ENCODE measurements at places on chromosomes 1 and 21. TPM values are rescaled to one million over a fixed set of nuclear protein-coding genes. Genes with fewer than 3 reads are reported as not detected.

- DNase-seq, result no peak
These were observed 7.7 kb downstream of the CNIH3 start for GRCh38 chr1:224623743-224624333.

DNA sequence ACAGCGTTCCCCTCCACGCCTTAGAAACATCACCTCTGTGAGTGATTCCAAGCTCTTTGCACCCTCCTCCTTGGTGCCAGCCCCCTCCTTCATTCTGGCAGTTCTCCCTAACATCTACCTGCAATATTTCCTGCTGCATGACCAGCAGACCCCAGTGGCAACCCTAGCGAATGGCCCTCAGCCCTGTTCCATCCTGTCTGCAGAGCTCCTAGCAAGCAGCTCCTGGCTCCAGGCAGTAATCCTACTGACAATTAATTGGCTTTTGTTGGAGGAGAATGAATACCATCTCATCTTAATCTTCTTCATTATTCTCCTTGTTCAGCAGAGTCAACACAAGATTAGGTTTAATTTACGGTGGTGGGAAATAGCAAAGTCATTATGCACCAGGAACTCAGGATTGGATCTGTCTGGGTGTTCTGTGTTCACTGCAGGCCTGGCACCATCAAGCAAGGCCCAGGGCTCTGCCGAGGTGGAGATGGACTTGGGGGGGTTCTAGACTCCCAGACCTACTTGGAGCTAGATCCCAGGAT, 12.4 kb downstream of the FBXO2 start:
- DNase-seq, result no peak

GRCh38 chr1:19392221-19392620, 80.1 kb downstream of the SLC66A1 start:
- no peak for DNase-seq

DNA sequence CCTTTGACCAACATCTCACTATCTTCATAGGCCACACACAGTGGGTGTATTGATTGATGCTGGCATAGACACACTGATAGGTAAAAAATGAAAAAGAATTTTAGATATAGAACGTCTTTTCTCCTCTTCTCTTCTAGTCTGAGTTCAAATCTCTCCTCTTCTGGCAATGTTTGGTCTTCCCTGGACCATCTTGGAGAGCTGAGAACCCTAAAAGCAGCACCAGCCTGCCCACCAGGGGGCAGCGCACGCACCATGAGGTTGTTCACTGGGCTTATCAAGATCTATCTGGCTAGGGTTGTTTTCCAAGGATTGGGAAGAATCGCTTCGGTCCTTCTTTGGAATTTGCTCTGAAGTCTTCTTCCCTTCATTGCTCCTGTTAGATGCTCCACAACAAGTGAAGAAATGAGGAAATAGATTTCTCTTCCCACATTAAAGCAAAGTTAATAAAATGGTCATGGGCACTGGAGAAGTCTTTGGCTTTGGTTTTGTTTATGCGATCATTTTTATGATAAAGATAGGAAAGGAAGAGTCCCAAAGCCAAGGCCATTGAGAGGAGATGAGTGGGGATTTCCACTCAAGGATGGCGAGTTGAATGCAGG, 104.0 kb upstream of the OLIG2 start:
- no peak for DNase-seq

DNA sequence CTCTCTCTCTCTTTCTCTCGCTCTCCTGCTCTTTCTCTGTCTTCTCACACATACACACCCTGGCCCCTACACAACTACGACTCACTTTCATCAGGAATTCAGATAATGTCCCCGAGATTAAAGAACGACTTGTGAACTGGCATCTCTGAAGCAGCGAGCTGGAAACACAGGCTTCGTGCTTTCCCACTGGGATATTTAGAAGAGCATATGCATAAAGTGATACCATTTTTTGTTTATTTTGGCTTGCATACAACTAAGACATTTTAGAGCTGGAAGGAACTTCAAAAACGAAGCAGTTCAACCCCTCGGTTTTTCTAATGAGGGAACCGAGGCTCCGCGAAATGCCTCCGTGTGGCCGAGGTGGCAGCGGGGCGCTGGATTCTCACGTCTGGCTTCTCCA, 88.6 kb downstream of the ZBTB18 start:
- no peak for DNase-seq

DNA sequence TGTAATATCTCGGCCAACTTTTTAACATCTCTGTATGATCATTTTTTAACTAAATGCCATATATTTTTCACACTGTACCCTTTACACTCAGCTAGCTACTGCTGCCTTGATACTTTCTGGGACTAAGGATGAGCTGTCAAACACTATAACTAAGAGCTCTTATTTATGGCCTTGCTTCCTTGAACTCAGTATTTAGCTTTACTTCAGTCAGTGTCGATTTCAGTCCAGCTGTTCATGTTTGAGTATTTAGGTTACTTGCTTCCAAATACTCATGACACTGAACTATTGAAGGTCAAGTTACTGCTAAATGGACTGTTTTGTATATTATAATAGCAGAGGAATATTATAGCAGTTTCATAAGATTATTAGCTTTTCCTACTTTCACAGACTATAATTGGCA, 25.9 kb upstream of the USP25 start:
- DNase-seq, result no peak

DNA sequence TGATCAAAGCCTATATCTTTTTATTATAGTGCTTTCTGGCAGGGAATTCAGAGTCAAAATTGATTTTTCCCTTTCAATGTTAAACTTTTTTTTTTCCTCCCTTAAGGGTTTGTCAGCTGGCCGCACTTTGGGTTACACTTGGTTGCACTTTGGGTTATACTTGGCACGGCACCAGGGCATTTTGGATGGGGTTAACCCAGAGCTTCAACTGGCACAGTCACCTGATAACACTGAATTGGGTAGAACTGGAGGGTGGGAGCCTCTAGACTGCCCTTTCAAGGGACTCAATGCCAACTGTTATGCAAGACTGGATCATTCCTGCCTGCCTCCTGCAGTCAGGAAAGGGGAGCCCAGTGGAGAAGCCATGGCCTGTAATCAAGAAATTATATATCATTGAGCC, 211.5 kb downstream of the KCNJ6 start:
- no peak for DNase-seq

GRCh38 chr21:32351428-32351827, 41.4 kb downstream of the URB1 start:
- DNase-seq, result no peak

- DNase-seq, result no peak
These were observed 644 bp upstream of the MRPL24 start for GRCh38 chr1:156741481-156741983.

DNA sequence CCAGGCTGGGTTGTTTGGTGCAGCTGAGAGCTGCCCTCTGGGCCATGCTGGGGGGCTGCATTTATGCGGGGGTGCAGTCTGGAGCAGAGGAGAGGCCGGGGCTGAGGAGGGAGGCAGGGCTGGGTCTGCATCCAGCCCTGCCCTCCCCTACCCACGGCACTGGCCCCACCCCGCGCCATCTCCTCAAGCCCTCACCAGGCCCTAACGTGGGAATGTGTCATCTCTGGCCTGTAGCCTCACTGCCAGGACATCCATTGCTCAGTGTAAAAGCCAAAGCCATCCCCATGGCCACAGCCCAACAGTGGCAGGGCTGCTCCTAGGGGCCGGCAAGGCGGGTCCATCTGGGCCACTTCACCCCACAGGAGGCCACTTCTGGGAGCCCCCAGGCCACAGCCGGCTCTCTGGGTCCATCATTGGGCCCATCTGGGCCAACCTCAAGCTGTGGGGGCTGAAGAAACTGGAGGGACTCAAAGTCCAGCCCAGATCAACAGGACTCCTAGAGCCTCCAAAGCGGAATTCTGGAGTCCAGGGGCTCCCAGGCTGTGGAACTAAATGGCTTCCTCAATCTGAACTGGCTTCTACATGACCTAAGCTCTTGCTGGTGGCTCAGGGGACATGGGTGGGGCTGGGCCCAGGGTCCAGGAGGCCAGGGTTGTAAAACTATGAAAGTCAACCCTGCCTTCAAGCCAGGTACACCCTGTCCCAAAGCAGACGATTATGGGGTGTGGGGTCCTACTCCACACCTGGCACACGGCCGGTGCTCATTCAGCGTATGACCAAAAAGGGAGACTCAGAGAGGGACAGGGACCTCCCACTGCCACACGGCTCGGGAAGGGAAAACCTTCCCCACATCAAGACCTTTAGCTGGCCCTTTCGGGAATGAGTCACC, 32.6 kb downstream of the RUNX3 start:
- DNase-seq, result no peak

GRCh38 chr21:45957981-45958600, 23.5 kb upstream of the COL6A1 start:
- DNase-seq, result no peak

- DNase-seq, result no peak
These were observed 178.5 kb upstream of the LYPLAL1 start for GRCh38 chr1:218995091-218995665.

DNA sequence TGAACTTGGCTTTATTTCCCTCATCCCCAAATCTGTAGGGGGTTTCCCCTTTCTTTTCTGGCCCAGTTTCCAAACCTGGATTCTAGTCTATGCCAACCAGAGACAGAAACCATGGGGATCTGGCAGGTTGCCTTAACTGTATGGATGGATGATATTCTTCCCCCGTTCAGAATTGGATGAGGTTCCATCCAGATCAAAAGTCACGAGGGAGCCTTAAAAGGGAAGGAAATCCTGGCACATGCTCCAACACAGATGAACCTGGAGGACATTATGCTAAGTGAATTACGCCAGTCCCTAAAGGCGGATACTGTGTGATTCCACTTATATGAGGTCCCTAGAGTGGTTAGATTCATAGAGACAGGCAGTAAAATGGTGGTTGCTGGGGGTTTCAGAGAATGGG, 124.4 kb downstream of the HUNK start:
- no peak for DNase-seq

- DNase-seq, result no peak
These were observed 28.8 kb upstream of the TSPAN2 start for GRCh38 chr1:115118086-115118485.

DNA sequence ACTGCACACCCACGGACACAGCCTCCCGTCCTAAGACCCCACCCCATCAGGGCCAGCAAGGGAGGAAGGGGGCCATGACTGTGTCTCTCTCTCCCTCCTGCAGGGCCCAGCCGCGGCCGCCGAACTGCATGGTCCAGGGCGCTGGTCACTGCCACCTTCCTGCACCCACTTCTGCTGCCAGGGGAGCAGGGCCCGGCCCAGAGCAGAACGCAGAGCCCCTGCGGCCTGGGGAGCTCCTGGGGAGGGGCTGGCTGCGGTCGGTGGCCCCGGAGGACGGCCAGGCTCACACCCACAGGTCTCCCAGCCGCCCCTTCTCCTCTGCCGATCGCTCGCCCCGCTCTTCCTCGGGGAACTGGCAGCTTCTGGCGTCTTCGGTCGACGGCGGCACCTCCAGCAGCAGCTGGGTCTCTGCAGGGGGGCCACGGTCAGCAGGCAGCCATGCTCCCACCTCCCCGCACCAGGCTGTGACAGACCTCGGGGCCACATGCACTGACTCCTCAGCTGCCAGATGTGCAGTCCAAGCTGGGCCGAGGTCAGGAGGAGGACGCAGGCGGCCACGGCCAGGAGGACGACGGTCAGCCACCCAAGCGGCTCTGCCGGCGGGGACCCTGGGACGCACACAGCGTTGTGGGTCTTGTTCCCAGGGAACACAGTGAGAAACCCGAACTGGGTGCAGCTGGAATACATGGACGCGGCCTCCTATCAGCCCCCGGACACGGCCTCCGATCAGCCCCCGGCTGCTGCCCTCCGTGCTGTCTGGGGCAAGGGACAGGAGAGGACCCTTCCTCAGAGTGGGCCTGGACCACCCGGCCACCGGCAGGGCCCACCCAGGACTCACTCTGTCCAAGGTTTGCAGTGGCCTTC, 2.6 kb downstream of the TNFRSF18 start:
- no peak for DNase-seq

DNA sequence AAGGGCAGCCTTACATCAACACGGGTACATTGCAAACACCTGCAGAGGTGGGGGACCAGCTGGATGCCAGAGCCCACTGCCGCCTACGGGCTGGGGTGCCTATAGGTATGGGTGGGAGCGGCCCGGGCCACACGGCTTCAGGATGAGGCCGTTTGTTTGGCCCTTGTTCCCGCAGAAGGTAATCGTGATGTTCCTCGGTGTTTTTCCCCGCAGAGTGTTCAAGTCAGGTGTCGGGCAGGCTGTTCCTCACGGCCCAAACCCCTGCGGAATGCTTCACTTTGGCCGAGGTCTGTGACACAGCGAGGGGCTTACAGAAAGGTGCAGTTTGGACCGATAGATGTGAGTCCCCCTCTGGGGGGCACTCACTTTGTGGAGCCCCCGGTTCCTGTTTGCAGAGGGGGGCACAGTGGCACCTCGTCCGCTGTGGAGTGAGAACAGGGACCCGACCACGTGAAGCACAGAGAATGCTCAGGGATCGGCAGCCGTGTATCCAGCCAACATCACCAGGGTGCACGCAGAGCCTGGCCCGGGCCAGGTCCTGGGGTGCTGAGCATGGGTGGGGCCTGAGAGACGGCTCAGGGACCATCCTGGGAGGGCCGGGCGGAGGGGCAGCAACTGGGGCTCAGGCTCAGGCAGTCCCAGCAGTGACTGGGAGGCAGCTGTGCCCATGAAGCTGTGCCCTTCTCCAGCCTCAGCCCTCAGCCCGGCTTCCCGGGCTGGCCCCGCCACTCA, 453 bp upstream of the TTLL10 start:
- DNase-seq, result no peak

DNA sequence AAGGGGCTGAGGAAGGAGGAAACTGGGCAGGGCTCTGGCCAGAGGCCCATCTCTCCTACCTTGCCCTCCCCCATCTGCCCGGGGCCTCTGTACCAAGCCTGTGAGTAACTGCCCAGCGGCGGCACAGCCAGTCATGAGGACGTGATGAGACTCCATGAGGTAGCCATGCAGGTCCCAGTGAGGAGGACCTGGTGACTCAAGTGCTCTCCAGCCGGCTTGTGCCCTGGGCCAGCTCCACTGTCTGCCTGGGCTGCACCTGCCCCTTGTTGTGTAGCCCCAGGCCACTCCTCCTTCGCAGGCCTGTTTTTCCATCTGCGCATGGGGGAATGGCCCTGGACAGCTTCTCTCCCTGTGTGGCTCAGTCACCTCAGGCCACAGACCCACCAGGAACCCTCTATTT, 42.0 kb upstream of the PADI1 start:
- DNase-seq, result no peak

DNA sequence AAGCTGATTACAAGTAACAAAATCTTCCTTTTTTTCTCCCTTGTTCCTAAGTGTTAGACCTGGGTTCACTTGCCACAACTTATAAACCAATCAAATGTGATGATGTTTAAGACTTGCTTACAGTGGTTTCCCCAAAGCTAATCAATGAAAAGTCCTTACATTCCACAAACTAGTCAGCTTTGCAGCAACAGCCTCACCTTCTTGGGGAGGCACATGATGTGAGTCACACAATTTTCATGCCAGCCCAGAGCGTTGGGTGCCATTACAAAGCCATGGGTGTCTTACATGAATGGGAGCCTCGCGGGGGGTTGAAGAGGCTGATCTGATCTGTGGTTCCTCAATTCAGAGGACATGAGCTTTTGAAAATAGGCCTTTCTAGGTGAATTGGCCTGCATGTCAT, 91.6 kb upstream of the UBE2U start:
- no peak for DNase-seq

Gene TRIM67
- 0.10 TPM for polyA plus RNA-seq

Gene SORT1
- polyA plus RNA-seq, result 57.3 TPM

Gene RPTN
- polyA plus RNA-seq, result not detected

Gene CELA2B
- not detected for polyA plus RNA-seq

Measured in left renal cortex interstitium (tissue), 4 donors.